ENCODE measurements at places on chromosomes 1 and 21.

GRCh38 chr1:1914101-1914970 lies 724 bp upstream of the CALML6 start:
- no peak for DNase-seq

DNA sequence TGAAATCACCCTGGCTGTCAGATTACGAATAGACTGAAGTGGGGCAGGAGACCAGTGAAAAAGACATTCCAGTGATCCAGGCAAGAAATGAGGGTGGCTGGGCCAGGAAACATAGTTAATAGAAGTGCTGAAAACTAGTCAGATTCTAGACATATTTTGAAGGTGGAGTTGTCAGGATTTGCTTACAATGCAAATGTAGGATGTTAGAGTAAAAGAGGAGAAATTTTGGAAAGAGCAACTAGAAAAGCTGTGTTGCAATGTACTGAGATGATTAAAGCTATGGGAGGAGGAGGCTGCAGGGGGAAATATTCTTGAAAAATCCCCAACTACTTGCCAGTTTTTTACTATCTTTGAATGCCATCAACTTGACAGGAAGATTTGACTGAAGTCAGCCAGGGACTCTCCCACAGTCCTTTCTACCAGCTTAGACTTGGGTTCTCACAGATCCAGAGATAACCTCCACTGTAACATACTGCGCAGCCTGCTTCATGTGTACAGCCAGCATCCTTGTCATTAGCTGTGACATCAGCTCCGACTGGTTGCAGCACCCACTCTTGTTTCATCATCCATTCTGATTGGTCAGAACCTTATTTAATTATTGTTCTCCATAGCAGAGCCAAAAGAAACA lies 109.7 kb downstream of the TSEN15 start:
- no peak for DNase-seq

DNA sequence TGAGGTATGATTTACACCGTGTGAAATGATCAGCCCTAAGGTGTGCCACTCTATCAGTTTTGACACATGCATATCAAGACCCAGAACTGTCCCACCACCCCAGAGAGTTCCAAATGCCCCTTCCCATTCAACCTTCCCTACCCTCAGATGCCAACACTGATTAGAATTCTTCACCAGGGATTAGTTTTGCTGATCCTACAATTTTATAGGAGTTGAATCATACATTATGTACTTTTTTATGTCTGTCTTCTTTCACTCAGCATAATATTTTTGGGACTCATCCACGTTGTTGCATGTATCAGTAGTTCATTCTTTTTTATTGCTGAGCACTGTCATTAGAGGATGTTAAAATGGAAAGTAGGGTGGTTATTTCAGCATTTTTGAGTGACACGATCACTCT lies 178.3 kb downstream of the ZSCAN20 start:
- no peak for DNase-seq

DNA sequence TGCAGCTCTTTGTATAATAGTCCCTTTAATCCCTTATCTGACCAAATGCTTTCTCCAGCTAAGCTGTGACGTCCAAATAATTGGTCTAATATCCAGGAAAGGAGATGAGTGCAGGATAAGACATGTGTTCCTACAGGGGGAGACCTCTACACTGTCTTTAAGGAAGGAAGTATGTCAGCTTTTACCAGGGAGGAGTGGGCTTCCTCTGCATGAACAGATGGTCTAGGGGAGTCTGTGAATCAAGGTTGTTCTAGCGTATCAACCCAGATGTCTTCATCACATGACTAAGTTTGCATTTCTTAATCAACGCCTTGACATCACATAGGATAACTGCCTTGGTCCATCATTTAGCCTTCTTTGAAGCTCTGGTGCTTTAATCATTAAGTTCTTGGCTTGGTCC lies 528.2 kb downstream of the MRPL39 start:
- DNase-seq = no peak

GRCh38 chr1:154527192-154527591 lies 25.0 kb upstream of the SHE start:
- DNase-seq = no peak

- DNase-seq = no peak
These were observed 239.2 kb downstream of the SMYD3 start for GRCh38 chr1:246267896-246268295.

DNA sequence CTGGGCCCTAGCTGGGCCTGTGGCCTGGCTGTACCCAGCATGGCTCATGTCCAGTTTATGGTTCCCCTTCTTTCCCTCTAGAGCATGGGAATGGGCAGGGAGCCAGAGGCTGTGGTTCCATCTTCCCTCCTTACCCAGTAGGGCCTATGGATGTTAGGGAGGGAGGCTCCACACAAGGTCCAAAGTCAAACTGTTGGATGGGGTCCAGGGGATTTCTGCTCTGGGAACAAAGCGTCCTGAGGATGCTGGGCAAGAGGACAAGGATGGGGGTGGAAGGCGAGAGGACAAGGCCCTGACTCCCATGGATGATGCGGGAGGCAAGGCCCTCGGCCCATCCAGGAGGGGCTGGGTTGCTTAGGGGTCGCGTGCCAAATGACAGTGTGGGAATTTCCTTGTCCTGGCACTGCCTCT lies 17.3 kb downstream of the CSF1 start:
- no peak for DNase-seq

DNA sequence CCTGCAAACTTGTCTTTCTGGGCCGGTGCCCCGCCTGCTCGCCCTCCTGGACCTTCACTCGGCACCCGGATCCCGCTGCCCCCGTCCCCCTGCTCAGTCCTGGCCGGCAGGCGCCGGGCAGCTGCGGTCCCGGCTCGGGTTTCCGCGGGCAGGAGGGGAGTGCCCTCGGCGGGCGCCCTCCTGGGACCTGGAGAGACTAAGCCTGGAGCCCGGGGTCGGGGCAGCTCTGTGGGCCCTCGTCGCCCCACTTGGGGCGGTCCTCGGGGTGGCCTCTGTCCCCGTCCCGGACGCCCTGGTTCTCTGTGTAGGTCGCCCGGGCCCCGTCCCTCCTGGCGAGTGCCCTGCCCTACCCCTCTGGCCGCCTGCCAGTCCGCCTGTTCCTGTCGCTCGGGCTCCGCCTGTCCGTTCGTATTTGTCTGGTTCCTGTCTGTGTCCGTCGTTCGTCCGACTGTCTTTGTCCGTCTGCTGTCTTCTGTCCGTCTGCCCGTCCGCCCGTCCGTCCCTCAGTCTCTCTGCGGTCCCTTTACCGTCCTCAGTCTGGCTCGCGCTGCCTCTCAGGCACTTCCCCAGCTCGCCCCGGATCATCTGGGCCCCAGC lies 490 bp downstream of the SERINC2 start:
- peak; percentile 16 for DNase-seq

- DNase-seq = peak; percentile 15
These were observed 96.1 kb downstream of the LACTBL1 start for GRCh38 chr1:22876359-22877111.

GRCh38 chr1:222750651-222751050 lies 13.6 kb downstream of the FAM177B start:
- DNase-seq = no peak

GRCh38 chr1:57494530-57495079 lies 70.7 kb upstream of the DAB1 start:
- no peak for DNase-seq

- no peak for DNase-seq
These were observed 24.1 kb downstream of the BRINP3 start for GRCh38 chr1:190453550-190453949.

- DNase-seq = no peak
These were observed 77.7 kb downstream of the KIRREL1 start for GRCh38 chr1:158071138-158071537.

DNA sequence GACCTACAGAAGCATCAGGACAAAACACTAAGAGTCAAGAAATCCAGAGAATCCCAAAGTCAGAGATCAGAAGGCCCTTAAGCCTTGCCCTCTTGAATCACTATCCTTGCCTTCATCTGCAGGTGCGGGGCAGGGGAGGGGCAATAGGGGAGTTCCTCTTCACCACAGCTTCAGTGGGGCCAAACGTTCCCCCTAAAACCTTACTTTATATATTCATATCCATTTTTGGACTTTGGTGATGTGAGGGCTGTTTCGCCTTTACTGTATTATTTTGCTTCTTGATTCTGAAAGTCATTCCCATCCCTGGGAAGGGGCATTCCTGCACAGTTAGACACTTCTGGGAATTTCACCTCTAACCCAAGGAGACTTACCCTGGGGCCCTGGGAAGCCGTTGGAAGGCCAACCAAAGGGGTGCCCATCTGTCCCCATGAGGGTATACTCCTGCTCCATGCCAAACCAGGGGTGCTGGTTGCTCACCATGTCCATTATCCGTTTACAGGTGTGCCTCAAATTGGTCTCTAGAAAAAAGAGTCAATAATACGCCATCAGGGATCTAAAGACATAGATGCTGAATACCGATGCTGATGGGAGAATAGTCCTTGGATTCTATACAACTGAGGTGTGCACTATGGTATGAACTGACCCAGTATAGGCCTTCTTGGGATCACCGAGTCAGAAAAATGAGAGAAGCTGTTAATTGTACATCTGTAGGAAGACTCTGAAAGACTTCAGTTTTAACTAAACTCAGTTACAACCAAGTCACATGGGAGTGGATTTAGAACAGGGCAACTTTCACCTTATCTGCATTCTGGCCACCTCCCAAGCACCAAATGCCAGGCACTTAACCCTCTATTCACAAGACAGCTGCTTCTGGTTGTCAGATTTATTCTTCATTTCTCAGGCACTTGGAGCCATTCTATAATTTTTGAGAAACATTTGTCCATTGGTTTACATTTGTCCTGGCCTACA lies 5.4 kb downstream of the GLUL start:
- no peak for DNase-seq

DNA sequence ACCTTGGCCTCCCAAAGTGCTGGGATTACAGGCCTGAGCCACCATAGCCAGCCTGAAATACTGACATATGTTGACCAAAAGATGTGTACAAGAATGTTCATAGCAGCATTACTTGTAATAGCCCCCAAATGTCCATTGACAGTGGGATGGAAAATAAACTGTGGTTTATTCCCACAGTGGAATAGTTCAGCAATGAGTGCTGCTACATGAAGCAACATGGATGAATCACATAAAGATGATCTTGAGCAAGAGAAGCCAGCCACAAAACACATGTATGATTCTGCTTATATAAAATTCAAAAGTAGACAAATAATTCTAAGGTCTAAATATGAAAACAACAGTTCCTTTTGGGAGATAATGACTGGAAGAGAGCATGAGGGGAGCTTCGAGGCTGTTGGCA lies 9.1 kb upstream of the CREG1 start:
- no peak for DNase-seq

- no peak for DNase-seq
These were observed 6.7 kb downstream of the KHDRBS1 start for GRCh38 chr1:32020339-32020738.
